Muscle of leg (tissue), 16 donors: ENCODE measurements at places on chromosomes 7 and 10. TPM values are rescaled to one million over a fixed set of nuclear protein-coding genes. Genes with fewer than 3 reads are reported as not detected.
A peak's percentile ranks its signal among the peaks of the same experiment; 100 is the strongest.

DNA sequence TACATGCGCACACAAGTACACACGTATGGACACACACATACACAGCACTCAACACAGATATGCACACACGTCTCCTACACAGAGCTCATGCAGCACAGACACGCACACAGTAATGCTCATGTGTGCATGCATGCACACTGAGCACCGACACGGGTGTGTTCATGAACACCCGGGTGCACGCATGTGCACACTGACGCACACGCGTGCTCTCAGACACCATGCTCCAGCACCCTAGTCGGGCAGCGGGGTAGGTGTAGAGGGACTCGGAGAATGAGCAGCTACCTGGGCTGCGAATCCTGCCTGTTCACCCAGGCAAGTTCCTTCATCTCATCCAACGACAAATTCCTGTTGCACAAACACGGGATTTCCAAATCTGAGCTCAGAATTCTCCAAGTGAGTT is 184.7 kb downstream of the MAD1L1 start:
- peaks cover 2% of the 10 kb centered on the region for H3K36me3 ChIP-seq
- H3K27ac ChIP-seq = no peak overlapping the region
- H3K4me3 ChIP-seq = no peak overlapping the region

DNA sequence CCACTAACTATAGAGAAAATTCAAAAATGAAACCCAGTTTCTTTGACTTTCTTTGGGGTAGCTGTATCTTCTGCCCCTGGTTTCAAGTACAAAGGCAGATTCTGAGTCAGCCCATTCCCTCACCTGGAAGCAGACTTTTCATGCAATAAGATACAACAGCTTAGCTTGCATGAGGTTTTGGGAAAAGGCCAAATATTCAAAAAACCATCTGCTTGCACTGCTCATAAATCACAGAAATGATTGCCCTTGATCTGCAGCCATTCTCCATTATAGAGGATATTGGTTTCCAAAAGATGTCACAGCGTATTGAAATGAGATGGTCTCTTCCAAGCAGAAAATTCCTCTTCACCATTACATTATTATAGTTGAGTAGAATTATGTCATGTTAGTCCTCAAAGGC is 354.0 kb downstream of the PHF14 start:
- no peaks in the 10 kb centered on the region for H3K36me3 ChIP-seq
- H3K4me3 ChIP-seq = no peak overlapping the region
- no peaks in the 10 kb centered on the region for H3K27me3 ChIP-seq
- no peak for DNase-seq
- no peaks in the 10 kb centered on the region for H3K4me1 ChIP-seq
- H3K27ac ChIP-seq = no peak overlapping the region

GRCh38 chr7:1586827-1587705 is 17.2 kb upstream of the PSMG3 start:
- peaks cover 9% of the 10 kb centered on the region for H3K4me1 ChIP-seq
- H3K36me3 ChIP-seq = no peaks in the 10 kb centered on the region
- H3K27me3 ChIP-seq = peaks cover 47% of the 10 kb centered on the region

Gene CDK14
- 22.9 TPM for polyA plus RNA-seq

GRCh38 chr7:104922182-104923009 is 91.6 kb upstream of the KMT2E start:
- no peaks in the 10 kb centered on the region for H3K27me3 ChIP-seq
- H3K4me1 ChIP-seq = no peaks in the 10 kb centered on the region
- H3K27ac ChIP-seq = no peak overlapping the region
- DNase-seq = no peak

DNA sequence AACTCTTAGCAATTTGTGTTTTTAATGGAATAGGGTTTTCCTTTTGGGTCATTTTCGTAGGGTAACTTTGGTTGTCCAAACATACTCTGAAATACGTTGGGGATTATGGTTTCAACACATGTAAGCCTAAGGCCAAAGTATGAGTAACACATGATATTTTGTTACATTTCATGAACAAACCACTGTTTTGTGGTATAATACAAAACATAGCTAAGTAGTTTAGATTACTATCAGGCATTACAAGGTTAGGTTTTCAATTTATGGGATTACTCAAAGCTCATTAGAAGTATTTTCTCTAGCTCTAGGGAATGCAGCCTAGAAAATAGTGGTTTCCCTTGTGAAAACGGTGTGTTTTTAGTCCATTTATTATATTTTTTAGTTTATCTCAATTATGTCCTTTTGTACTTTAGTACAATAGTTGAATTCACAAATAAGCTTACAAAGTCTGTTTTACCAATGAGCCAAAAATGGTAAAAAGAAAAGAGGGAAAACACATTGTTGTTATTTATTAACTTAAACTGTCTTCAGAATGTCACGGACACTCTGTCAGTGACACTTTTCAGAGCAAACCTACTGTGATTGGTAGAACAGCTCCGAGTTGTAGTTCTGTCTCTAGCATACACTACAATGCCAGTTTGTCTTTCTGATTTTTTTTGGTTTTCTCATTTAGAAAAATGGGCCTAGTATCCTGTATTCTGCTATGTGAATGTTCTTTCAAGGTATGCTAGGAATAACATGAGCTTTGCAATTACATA is 473.7 kb downstream of the SUGCT start:
- no peaks in the 10 kb centered on the region for H3K27me3 ChIP-seq
- no peaks in the 10 kb centered on the region for H3K36me3 ChIP-seq
- no peak overlapping the region for H3K27ac ChIP-seq
- H3K4me1 ChIP-seq = no peaks in the 10 kb centered on the region
- no peak for DNase-seq

Gene CRHR2
- polyA plus RNA-seq = 2.6 TPM

Gene NKX2-3
- polyA plus RNA-seq = 1.8 TPM

Gene CTBP2
- 41.0 TPM for polyA plus RNA-seq

- no peaks in the 10 kb centered on the region for H3K27me3 ChIP-seq
- peak; percentile 78 for DNase-seq
- H3K4me3 ChIP-seq = no peak overlapping the region
- peak overlapping the region; percentile 70 for H3K27ac ChIP-seq
Measured at GRCh38 chr7:101915000-101915399, 97.6 kb downstream of the CUX1 start.

DNA sequence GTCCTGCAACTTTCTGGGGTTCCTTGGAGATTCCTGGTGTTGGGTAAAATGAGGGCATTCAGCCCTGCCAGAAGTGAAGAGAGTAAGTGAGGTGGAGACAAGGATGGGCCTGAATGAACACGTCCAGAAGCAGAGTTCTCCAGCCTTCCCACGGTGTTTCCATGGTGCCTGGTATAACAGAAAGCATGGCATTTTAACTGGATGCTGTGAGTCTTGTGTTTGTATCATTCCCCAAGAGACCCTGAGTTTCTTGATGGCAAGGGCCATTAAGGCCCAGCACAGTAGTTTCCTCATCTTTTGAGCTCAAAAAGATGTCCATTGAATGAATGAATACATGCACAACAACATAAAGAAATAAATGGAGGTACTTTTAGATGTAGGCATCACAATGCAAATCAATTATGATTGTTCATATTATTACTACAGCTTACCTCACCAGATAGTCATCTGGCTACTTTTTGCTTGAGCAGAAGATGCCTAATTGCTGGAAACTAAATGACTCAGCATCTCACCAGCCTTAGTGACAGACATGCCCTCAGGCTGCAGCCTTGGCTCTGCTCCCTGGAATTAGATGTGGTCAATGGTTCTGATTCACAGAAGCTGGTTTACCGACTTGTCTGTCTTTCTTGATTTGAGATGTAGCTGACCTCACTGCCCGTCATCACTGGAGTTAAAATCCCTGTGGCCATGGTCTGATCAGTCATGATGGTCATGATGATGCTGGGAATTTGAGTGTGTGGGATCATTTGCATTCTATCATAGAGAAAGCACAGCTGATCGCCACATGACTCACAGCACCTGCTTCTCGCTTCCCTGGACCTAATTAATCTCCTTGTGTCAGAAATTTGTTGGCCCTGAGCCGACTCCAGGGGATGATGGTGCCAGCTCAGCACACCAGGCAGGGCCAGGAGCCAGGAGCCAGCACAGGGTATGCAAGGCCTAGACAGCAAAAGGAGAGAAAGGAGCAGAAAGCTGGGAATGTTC is 83.9 kb downstream of the CXCL12 start:
- H3K4me3 ChIP-seq = no peak overlapping the region
- H3K27ac ChIP-seq = no peak overlapping the region
- H3K27me3 ChIP-seq = no peaks in the 10 kb centered on the region

Gene CCL26
- 1.3 TPM for polyA plus RNA-seq

- no peak overlapping the region for H3K27ac ChIP-seq
- H3K4me1 ChIP-seq = no peaks in the 10 kb centered on the region
- H3K27me3 ChIP-seq = no peaks in the 10 kb centered on the region
- DNase-seq = no peak
- no peaks in the 10 kb centered on the region for H3K36me3 ChIP-seq
- H3K4me3 ChIP-seq = no peak overlapping the region
Measured at GRCh38 chr7:8564281-8564680, 130.9 kb downstream of the NXPH1 start.

Gene PRSS37
- not detected for polyA plus RNA-seq

Gene PARD3
- polyA plus RNA-seq = 44.5 TPM

Gene ATRNL1
- polyA plus RNA-seq = 1.7 TPM

DNA sequence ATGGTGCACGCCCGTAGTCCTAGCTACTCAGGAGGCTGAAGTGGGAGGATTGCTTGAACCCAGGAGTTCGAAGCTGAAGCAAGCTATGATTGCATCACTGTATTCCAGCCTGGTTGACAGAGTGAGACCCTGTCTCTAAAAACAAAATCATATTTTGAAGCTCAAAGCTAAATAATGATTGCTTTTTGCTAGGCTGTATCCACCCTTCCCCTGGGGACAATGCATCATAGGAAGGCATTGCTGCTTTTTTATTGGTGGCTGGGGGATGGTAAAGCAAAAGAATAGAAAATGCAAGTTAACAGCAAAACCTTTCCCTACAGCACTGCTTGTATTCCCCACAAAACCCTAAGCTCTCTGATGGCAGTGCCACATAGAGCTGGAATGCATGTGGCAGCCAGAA is 107.5 kb upstream of the WAC start:
- no peak overlapping the region for H3K27ac ChIP-seq
- DNase-seq = peak; percentile 66
- no peaks in the 10 kb centered on the region for H3K27me3 ChIP-seq
- H3K36me3 ChIP-seq = no peaks in the 10 kb centered on the region
- H3K4me3 ChIP-seq = no peak overlapping the region

DNA sequence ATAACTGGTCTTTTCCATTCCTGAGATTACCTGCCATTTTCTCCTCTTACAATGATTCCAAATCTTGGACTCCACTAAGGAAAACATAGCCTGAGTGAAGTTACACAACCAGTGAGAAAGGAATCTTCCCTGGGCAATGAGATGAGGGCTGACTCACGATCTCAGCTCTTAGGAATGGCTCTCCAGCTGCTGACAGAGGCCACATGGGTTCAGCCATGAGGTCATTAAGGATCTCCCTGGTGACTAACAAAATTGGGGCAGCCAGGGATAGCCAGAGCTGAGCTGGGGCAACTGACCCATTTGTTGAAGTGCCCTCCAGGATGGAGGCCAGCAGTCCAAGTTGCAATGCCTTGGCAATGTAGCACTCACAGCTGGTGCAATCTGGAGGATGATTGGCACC is 78.7 kb upstream of the MKLN1 start:
- no peaks in the 10 kb centered on the region for H3K36me3 ChIP-seq
- no peaks in the 10 kb centered on the region for H3K27me3 ChIP-seq
- peak; percentile 36 for DNase-seq
- H3K4me1 ChIP-seq = no peaks in the 10 kb centered on the region

Gene CCDC6
- polyA plus RNA-seq = 19.4 TPM

DNA sequence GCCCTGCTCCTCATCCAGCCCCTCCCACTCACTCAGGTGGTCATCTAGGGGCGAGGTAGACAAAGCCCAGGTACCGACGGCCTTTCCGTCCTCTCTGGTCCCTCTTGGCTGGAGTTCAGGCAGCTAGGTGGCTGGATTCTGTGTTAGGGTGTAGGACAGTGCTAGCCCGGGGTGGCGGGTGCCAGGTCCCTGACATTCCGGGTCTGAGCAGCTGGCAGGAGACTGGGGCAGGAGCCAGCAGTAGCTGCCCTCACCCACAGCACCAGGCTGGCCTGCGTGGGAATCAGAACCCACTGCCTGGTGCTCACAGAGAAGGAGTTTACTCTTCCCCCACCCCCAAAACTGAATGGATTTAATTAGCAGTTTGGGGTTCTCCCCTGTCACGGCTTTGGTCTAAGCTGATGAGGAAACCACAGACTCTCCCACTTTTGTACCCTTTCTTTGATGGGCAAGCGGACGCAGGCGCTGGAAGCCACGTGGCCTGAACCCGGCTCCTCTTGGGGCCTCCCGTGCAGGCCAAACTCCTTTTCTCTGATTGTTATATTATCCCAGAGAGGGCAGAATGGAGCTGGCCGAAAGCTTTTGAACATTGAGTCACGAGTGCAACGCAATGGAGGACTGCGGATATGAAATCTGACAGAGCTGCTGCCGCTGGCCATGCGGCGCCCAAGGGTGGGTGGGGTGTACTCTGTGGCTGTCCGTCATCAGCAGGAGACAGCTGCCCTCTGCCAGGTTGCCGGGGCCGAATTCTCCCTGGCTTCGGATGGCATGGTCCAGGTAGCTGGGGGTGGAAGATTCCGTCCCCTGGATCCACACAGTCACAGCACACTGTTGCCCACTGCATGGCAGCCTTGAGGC is 12.9 kb upstream of the ZFAND2A start:
- no peak for DNase-seq
- H3K4me3 ChIP-seq = no peak overlapping the region
- H3K27ac ChIP-seq = no peak overlapping the region
- H3K36me3 ChIP-seq = no peaks in the 10 kb centered on the region

Gene AOAH
- polyA plus RNA-seq = 3.2 TPM

DNA sequence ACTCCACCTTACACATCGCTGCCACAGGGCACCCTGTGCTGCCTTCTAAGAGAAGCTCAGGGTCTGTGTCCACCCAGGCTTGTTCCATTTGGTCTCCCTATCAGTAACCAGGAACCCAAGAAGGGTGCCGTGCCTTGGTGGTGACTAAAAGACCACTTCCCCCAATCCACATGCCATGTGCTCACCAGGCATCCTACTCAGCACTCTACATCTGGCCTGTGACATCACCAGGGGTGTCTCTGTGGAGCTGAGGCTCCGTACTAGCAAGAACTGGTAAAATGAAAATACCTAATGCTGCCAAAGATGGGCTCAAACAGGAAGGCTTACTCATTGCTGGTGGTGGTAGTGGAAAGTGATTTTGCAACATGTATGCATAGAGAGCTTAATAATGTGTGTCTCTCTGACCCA is 19.0 kb upstream of the C10orf71 start:
- no peaks in the 10 kb centered on the region for H3K27me3 ChIP-seq
- no peak for DNase-seq
- no peaks in the 10 kb centered on the region for H3K36me3 ChIP-seq
- H3K4me3 ChIP-seq = no peak overlapping the region
- H3K27ac ChIP-seq = no peak overlapping the region

GRCh38 chr7:92244808-92245486 is 767 bp downstream of the KRIT1 start:
- peaks cover 2% of the 10 kb centered on the region for H3K36me3 ChIP-seq
- DNase-seq = peak; percentile 1
- peaks cover 5% of the 10 kb centered on the region for H3K4me1 ChIP-seq
- H3K27me3 ChIP-seq = no peaks in the 10 kb centered on the region

Gene RASSF4
- polyA plus RNA-seq = 65.6 TPM

GRCh38 chr7:141686074-141686473 is 15.9 kb downstream of the DENND11 start:
- no peaks in the 10 kb centered on the region for H3K27me3 ChIP-seq
- no peaks in the 10 kb centered on the region for H3K4me1 ChIP-seq
- no peak for DNase-seq
- H3K36me3 ChIP-seq = peaks cover 10% of the 10 kb centered on the region
- no peak overlapping the region for H3K27ac ChIP-seq

Gene AHR
- polyA plus RNA-seq = 16.4 TPM

Gene VGF
- not detected for polyA plus RNA-seq
